ENCODE measurements at places on chromosomes 11 and 22. TPM values are rescaled to one million over a fixed set of nuclear protein-coding genes. Genes with fewer than 3 reads are reported as not detected.

GRCh38 chr22:17205432-17205831, 13.8 kb downstream of the ADA2 start:
- DNase-seq = no peak

- no peak for DNase-seq
Measured at GRCh38 chr11:69219991-69220390, 64.3 kb downstream of the SMIM38 start.

GRCh38 chr11:74185285-74185684, 14.2 kb downstream of the PPME1 start:
- no peak for DNase-seq

GRCh38 chr11:119666061-119666460, 62.9 kb downstream of the NECTIN1 start:
- DNase-seq = no peak

GRCh38 chr22:27100789-27101188, 443.4 kb downstream of the MIAT start:
- DNase-seq = peak; percentile 97

DNA sequence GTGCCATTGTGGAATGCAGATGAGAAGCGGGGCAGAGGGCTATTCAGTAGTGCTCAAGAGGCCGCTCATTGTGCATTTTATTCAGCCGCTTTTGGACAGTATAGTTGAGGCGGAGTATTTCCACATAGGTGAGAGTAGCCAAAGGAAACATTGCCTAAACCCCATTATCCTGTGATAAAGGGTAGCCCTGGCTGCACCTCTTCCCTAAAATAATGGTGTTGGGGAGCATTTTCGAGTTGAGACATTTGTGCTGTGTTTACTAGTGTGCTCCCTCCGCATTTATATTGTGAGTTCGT, 68.8 kb downstream of the SPECC1L start:
- DNase-seq = no peak

- DNase-seq = no peak
Measured at GRCh38 chr11:64492561-64492960, 98.5 kb upstream of the SLC22A12 start.

DNA sequence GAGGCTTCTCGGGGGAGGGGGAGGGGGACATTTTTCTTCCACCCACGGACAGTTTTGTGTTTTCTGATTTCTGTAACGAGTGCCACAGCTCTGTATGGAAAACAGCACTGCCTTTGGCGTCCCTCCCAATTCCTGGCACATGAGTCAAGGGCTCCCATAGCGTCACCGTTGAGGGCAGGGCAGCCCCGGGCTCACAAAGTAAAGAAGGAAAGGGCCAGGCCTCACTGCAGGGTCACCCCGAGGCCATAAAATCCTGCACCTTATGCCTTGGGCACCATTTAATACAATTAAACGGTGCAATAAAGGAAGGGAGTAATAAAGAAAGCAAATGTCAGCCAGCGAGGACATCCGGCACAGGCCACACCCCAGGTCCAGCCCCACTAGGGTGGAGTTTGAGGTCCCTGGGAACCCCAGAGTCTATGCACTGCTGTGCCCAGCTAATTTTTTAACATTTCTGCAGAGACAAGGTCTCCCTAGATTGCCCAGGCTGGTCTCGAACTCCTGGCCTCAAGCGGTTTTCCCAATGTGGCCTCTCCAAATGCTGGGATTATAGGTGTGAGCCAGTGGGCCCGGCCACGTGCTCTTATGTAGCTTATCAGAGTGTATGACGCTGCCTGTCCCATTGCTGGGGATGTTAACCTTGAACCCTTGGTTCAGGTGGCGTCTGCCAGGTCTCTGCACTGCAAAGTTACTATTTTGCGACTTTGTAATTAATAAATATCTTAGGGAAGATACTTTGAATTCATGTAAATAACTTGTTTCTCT, 13.6 kb upstream of the MUC2 start:
- DNase-seq = peak; percentile 33

DNA sequence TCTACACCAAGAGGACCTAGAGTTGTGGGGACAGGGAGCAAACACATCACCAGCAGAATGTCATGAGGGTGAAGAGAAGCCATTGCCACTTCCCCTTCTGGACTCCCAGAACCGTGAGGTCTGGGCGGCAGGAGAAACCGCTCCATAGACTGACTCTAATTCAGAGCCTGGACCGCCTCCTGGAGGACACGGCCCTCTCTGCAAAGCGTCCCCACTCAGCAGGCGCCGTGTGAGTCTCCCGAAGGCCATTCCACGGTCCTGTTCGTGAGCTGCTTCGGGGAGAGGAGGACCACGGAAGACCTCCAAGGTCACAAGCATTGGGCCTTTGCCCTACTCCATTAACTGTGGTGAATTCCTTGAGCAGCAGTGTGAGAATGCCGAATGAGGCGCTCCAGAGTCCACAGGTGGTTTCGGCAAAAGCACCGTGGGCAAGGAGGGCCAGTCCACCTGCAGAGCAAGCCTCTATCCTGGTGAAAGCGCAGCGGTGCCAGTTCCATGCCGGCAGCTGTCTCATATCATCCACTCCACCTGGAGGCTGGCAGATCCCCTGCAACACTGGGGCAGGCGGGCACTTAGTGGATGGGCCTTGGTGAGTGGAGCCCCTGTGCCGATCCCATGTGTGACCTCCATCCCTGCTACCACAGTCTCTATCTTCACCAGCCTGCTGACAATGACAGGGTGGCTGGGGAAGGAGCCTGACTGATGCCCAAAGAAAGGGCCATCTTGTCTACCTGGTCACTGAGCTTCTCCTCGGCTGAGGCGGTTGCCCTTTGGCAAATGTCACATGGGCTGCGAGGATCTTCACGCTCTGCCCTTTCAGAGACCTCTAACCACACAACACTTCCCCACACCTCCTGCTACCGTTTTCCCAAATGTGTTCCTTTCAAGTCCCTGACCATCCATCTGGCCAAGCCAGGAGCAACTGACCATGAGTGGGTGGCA, 7.5 kb downstream of the C11orf21 start:
- no peak for DNase-seq

GRCh38 chr11:57150454-57150917, 31.3 kb upstream of the LRRC55 start:
- DNase-seq = no peak

Gene OR10A3
- not detected for total RNA-seq

Gene MOGAT2
- not detected for total RNA-seq

Gene DMC1
- 19.8 TPM for total RNA-seq

Gene KCNK7
- total RNA-seq = not detected

Gene MRGPRX4
- total RNA-seq = not detected

Gene CWC15
- 39.0 TPM for total RNA-seq

Gene THRSP
- not detected for total RNA-seq

Data from Caki2 (cell line).